ENCODE measurements at places on chromosomes 11 and 22.

DNA sequence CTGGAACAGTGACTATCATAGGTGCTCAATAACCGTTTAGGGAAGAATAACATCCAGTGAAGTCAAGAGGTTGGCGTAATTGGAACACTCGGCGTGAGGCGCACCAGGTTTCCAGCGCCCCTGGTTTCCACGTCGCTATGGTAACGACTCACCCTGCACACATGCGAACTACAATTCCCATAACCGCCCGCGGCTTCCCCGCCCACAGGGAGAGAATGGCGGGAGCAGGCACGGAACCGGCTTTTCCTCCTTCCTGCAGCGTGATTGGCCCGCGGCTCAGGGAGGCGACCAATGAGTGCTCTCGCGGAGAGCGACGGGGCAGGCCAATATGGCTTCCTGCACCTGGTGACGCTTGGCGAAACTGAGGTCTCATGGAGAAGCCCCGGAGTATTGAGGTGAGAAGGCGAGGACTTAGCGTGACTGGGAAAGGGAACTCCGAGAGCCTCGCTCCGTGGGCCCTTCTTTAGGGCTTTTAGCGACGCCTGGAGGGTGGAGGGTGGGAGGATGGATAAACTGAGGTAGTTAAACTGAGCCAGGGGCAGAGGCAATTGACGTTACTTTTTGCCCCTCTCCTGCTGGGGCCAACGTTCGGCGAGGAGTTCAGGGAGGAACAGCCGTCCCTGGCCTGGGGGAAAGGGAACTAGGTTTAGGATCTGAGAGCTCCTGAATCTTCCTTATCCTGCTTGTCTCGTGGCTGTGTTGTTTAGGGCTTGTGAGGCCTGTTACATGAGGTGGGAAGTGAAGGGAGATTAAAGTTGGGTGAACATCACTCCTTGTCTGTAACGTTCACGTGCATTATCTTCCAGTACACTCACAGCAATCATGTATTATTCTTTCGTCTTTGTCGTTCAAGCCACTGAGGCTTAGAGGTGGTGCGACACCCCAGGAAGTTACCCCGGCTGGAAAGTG, at the start of gene L3MBTL2:
Gene L3MBTL2 (plus strand): TSS at position 321 of the 909 bp plus-strand sequence. CDS start 51 bp downstream, at position 372.
- DNase-seq, result peak; percentile 89

DNA sequence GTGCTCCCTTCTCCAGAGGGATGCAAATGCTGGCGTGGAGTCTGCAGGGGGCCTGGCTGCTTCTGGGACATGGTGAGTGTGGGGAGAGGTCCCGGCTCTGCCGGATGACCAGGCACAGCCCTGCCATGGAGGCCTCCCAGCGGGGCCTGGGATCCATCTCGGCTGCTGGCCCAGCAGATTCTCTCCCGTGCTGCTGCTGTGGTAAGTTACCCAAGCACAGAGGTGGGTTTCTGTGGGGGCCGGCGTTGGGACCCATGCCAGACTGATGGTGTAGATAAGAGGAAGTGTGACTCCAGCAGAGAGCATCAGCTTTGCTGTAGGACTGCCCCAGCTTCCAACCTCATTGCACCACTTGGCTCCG, 147.5 kb upstream of the B3GAT1 start:
- DNase-seq, result no peak

- no peak for DNase-seq
These were observed 54.7 kb upstream of the CCDC89 start for GRCh38 chr11:85740481-85741400.

GRCh38 chr11:119785131-119785530, 56.1 kb upstream of the NECTIN1 start:
- no peak for DNase-seq

GRCh38 chr11:92050305-92050704, 174.3 kb upstream of the FAT3 start:
- no peak for DNase-seq

Measured in foreskin keratinocyte (primary cell).